Pons (tissue), 1 donor: ENCODE measurements at places on chromosomes 12 and 14.

GRCh38 chr14:75230140-75230792 is 48.4 kb upstream of the FOS start:
- no peak for DNase-seq

DNA sequence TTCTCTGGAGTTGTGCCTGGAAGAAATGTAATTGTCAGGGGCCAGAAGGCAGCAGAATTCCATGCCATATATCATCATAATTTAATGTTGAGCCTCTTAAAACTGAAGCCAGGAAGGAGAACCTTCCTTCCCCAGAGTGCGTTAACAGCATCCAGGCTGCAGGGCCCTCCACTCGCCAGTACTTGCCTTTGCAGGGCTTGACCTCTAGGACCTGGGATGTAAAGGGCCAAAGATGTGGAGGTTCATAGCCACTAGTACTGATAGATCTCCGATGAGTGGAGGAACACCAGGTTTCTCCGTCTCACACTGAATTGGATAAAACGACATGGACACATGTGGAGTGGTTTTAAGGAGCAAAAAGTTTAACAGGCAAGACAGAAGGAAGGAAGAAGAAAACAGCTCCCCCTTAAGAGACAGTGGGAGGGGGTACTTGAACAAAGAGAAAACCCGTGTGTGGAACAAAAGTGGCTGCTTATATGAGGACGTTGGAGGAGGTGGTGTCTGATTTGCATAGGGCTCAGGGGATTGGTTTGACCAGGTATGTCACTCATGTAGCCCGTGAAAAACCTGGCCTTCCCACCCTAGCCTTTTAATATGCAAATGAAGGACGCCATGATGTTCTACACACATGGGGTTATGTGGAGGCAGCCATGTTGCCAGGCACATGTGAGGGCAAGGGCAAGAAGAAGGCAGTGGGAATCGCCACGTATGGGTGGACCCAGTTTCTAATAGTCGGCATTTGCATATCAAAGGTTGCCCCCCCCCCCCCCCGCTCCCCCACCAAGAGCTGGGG is 38.8 kb upstream of the WSCD2 start:
- DNase-seq = no peak

DNA sequence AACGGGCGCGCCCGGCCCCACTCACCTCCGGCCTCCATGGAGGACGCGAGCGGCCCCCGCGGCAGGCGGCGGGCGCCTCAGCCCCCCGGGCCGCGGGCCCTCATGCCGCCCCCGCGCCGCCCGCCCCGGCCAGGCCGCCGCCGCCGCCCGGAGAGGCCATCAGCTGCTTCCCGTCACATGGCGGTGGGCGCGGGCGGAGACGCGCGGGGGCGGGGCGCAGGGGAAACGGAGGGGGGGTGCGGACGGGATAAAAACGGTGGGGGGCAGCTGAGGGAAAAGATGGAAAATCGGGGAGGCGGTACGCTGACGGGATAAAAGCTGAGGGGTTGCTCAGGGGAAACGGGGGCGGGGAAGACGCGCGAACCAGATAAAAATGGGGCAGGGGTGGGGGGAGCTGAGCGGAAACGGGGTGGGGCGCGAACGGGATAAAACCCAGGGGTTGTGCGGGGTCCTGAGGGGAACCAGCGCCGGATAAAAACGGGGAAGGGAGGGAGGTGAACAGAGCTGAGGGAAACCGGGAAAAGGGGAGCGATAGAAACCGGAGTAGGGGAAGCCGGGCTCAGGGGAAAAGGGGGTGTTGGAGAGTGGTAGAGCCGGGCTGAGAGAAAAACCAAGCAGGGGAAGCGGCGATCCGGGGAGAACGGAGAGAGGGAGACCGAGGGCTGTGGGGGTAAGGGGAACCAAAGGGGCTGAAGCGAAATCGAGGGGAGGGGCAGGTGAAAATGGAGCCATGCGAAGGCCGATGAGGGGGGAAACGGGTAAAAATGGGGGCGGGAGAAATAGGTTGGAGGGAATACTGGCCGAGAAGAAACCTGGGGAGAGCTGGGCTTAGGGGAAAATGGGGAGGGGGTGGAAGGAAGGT is at the start of gene WSB2:
WSB2 (minus strand) TSS at position 169 of the 862 bp plus-strand sequence; CDS start at position 38, 131 bp downstream.
- peak; percentile 44 for DNase-seq

- DNase-seq = peak; percentile 4
Observed at GRCh38 chr12:105641749-105642148, 311.3 kb downstream of the C12orf75 start.

GRCh38 chr12:26953447-26953846 is 15.2 kb downstream of the FGFR1OP2 start:
- DNase-seq = peak; percentile 56
